ENCODE measurements at places on chromosomes 3 and 15. TPM values are rescaled to one million over a fixed set of nuclear protein-coding genes. Genes with fewer than 3 reads are reported as not detected.

GRCh38 chr3:171827385-171827784 is 15.8 kb upstream of the TMEM212 start:
- DNase-seq: no peak

- DNase-seq: no peak
Observed at GRCh38 chr15:42729409-42729808, 7.5 kb downstream of the CDAN1 start.

DNA sequence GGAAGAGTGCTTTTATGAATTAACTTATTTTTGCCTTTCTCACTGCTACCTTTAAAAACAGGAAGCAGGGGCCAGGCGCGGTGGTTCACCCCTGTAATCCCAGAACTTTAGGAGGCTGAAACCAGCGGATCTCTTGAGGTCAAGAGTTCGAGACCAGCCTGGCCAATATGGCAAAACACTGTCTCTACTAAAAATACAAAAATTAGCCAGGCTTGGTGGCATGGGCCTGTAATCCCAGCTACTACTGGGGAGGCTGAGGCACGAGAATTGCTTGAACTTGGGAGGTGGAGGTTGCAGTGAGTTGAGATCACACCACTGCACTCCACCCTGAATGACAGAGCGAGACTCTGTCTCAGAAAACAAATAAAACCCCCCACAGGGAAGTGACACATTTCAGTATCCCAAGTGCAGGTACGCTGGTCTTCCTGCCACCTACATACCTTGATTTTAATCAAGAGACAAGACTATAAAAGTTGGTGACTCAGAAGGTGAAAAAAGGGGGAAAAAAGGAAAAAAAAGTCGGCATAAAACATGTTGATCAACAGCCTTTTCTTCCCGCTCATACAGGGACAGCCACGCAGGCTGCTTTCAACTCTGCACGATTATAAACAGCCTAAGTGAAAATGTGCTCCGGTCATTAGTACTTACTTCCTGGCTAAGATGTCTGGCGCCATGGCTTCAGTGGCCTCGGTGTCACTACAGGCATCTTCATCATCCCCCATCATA is 18.8 kb downstream of the PPP1R2 start:
- DNase-seq: no peak

- no peak for DNase-seq
Observed at GRCh38 chr3:65669163-65669875, 369.4 kb downstream of the MAGI1 start.

DNA sequence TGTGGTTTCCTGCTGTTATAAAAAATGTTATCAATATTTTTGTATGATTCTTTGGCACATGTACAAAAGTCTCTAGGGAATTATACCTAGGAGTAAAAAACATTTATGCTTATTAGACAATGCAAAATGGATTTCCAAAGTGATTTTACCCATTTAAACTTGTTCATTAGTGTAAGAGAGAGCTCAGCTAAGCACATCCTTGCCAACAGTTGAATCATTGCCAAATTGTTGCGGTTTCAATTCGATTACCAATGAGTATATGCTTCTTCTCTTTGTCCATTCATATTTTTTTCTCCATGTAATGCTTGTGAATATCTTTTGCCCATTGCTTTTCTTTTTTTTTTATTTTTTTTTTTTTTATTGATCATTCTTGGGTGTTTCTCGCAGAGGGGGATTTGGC is 17.2 kb downstream of the CASR start:
- DNase-seq: no peak

DNA sequence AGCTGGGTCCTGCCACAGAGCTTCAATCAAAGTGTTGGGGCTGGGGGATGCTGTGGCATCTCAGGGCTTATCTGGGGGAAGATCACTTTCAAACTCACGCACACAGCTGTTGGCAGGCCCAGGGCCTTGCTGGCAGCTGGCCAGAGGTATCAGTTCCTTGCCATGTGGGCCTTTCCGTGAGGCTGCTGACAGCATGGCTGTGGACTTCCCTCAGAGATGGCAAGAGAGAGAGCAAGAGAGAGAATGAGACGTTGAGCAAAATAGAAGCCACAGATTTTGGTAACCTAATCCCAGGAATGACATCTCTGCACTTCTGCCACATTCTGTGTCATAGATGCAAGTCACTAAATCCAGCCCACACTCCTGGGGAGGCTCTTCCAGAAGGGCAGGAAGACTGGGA is 91.0 kb downstream of the TPRG1 start:
- no peak for DNase-seq

- DNase-seq: peak; percentile 77
Observed at GRCh38 chr15:101320501-101321052, 25.5 kb upstream of the SNRPA1 start.

DNA sequence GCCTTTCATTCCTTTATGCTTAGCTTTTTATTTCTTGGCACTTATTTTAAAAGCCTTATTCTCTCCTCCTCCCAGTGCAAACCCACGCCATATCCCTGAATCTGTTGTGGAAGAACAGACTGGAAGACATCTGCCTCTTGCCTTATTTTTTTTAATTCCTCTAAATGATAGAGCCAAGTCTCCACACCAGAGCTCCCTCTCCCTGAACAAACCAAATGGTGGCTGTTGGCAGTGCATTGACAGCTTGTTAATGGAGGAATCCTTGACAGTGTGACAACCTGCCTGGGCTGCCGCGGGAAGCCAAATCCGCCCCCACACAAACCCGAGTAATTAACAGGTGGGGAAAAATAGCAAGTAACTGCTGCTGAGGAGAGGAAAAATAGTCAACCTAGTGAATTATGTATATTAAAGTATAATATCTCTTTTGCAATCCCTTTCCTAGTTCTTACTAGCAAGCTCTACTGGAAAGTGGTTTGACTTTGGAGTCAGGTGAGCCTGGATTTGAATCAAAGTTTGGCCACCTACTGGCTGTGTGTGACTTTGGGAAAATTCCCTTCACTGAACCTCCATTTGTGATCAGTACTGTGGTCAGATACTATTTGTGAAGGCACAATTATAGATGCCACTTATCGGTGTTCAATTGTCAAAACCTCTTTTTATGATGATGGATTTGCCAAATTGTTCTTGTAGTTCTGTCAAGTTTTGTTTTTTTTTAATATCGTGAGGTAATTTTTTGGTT is 589.6 kb downstream of the PDCD6IP start:
- DNase-seq: no peak

DNA sequence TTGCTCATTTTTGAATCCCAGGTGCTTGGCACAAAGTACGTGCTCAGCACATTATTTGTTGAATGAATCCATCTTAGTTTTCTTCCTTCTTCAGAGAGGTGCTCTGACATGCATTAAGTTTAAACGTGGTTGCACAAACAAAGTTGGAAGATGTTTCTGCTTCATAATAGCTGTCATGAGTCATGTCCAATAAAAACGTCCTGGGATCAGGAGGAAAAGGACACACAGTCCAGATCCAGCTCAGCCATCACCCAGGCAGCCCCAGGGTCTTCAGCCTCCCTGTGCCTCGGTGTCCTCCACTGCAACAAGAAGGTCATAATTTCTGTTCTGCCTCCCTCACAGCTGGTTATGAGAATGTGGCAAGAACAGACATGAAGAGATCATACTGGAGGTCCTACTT is 55.4 kb downstream of the CCNL1 start:
- DNase-seq: no peak

GRCh38 chr3:64221571-64222257 is 3.6 kb downstream of the PRICKLE2 start:
- DNase-seq: no peak

- no peak for DNase-seq
Observed at GRCh38 chr3:128036119-128036518, 16.1 kb upstream of the SEC61A1 start.

GRCh38 chr3:18061737-18062656 is 319.6 kb upstream of the TBC1D5 start:
- no peak for DNase-seq

DNA sequence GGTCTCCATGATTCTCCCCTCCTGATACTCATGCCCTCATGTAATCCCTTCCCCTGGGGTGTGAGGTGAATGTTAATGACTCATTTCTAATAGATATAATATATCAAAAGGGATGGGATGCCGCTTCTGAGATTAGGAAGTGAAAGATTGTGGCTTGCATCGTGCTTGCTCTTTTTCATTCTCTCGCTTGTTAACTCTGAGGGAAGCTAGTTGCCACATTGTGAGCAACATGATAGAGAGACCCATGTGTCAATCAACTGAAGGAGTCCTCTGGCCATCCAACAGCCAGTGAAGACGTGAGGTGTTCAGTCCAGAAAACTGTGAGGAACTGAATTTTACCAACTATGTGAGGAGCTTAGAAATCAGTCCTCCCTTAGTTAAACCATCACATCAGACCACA is 28.9 kb upstream of the DRD3 start:
- DNase-seq: no peak

The ZCWPW2 gene
- total RNA-seq: 0.98 TPM

The ZNF770 gene
- total RNA-seq: 27.8 TPM
